ENCODE measurements at places on chromosomes 4 and X.

DNA sequence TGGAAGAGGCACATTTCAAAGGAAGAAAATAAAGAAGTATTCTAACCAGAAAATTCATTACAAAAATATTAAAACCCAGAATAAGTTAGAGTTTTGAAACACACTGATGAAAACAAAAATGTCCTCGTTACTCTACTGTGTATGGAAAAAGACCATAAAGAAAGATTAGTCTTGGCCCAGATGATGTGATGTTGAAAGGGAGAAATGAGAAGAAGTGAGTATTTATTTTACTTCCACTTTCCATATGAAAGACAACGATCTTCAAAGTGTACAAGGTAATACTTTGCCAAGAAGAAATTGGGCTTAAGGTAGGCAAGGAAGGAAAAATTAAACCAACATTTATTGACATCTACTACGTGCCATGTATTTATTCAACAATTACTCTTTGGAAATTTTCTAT is 48.6 kb upstream of the EMCN start:
- H3K4me3 ChIP-seq, result no peak overlapping the region
- no peaks in the 10 kb centered on the region for H3K4me1 ChIP-seq
- DNase-seq, result no peak
- H3K27me3 ChIP-seq, result no peaks in the 10 kb centered on the region

GRCh38 chr4:80202741-80203553 is 5.6 kb downstream of the PRDM8 start:
- H3K4me1 ChIP-seq, result peaks cover 3% of the 10 kb centered on the region
- DNase-seq, result peak; percentile 68
- peak overlapping the region; percentile 70 for H3K4me3 ChIP-seq
- no peak overlapping the region for H3K27ac ChIP-seq

DNA sequence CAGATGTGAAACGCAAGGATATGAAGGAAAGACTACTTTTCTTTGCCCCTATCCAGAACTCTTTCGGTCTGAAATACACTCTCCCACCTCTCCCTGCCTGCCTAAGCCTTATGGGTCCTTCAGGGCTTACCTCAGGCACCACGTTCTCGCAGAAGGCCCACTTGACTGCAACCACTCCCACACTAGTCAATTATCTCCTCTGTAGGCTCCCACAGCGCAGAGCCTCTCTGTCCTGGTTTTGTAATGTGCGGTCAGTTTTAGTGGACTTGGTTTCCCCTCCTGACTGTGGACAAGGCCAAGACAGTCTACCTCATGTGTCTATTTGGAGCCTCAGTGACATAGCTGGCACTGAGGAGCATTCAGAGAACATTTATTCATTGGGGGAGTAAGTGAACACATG is 11.1 kb downstream of the CNGA2 start:
- no peaks in the 10 kb centered on the region for H3K36me3 ChIP-seq
- no peaks in the 10 kb centered on the region for H3K4me1 ChIP-seq
- no peak overlapping the region for H3K27ac ChIP-seq

DNA sequence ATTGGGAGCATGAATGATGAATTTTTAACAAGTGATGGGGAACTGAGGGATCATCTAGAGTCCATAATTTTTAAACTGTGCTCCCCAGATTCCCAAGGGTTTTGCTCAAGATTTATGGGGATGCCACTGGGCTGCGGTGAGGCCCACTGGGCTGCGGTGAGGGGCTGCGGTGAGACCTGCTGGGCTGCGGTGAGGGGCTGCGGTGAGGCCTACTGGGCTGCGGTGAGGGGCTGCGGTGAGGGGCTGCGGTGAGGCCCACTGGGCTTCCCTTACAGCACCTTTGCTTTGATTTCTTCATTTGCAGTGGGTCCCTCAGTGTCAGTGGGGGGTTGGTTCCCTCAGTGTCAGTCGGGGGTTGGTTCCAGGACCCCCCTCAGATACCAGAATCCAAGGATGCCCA is 47.4 kb upstream of the ATOH1 start:
- no peak overlapping the region for H3K27ac ChIP-seq
- DNase-seq, result no peak
- H3K27me3 ChIP-seq, result 0 out of 2 replicates have a peak, but pooled peaks cover 4% of the 10 kb centered on the region
- H3K4me3 ChIP-seq, result no peak overlapping the region
- no peaks in the 10 kb centered on the region for H3K4me1 ChIP-seq

- H3K4me3 ChIP-seq, result peak overlapping the region; percentile 62
- H3K27me3 ChIP-seq, result no peaks in the 10 kb centered on the region
- peak; percentile 80 for DNase-seq
- peak overlapping the region; percentile 62 for H3K27ac ChIP-seq
- H3K4me1 ChIP-seq, result peaks cover 31% of the 10 kb centered on the region
Measured at GRCh38 chr4:111639120-111639690, 506.0 kb upstream of the FAM241A start.

DNA sequence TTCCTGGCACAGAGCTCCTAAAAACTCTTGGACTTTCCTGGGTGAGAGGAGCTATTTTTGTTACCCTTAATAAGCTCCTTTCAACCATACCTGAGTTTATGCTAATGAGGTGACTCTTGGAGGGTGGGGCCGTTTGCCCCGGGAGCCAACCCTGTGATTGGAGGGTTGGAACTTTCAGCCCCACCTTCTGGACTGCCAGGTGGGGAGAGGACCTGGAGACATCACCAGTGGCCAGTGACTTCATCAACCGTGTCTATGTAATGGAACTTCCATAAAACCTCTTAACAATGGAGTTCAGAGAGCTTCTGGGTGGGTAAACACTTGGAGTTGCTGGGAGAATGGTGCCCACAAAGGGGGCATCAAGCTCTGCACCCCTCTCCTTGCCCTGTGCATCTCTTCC is 17.9 kb upstream of the ENPP6 start:
- peaks cover 7% of the 10 kb centered on the region for H3K27me3 ChIP-seq
- no peaks in the 10 kb centered on the region for H3K36me3 ChIP-seq
- H3K27ac ChIP-seq, result no peak overlapping the region
- no peak overlapping the region for H3K4me3 ChIP-seq
- DNase-seq, result no peak

- no peak overlapping the region for H3K4me3 ChIP-seq
- no peaks in the 10 kb centered on the region for H3K27me3 ChIP-seq
- DNase-seq, result no peak
- no peaks in the 10 kb centered on the region for H3K36me3 ChIP-seq
Measured at GRCh38 chr4:43903456-43903855, 545.2 kb downstream of the KCTD8 start.

GRCh38 chr4:23881052-23881501 is 8.8 kb downstream of the PPARGC1A start:
- H3K4me3 ChIP-seq, result no peak overlapping the region
- no peaks in the 10 kb centered on the region for H3K4me1 ChIP-seq
- H3K36me3 ChIP-seq, result no peaks in the 10 kb centered on the region
